GM04504 (cell line): ENCODE measurements at places on chromosomes 11 and 22.

DNA sequence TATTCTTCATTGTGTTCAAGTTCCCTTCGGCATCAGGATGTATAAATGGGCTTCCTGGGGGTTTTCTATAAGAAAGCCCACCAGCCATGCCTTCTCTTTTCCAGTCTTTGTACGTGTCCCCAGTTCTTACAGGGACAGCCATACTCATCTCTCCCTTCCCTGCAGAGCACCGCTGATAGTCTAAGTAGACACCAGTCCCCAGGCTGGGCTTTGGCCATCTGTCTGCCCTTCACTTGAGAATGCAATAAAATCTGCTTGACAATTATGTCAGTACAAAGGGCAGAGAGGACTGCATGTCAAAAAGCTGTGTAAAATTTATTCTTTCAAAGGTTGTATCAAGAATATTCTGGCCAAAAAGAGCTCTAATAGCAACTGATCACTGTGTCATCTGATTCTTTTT, 27.3 kb downstream of the NTM start:
- DNase-seq = no peak

DNA sequence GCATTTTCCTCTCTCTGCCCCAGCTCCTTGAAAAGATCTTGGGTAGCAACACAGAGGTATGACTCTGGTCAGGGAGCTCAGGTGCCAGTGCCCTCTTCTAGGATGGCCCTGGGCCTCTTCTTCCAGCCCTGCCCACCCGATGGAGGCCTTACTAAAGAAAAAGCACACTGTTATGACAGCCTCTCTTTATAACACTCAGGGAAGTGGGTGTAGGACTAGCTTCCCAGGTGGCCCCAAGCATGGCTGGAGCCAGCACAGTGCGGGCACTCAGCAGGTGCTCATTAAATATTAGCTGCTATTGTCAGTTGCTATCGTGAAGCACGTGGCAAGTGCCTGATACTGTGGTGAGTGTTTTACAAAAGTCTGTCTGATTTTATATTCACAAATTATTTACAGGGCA, 127.2 kb upstream of the B3GAT1 start:
- no peak for DNase-seq

DNA sequence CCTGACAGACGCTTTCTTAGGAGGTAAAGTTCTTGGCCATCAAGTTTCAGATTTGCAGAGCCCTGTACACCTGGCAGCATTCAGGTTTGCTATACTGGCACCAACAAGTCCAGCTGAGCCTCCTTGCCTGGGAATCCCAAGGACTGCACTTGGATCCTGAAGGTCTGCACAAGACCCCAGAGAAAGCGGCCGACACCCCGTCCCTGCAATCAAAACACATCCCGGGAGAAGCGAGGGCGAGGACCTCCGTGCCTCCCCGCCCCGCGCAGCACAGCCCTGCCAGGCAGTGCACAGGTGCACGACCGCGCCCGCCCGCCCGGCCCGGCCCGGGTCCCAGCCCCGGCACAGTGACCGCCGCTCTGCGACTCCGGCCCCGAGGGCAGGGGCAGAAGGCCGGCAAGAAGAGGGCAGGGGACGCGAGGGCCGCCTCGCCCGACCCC, 559 bp downstream of the MRTFA start:
- DNase-seq = no peak

DNA sequence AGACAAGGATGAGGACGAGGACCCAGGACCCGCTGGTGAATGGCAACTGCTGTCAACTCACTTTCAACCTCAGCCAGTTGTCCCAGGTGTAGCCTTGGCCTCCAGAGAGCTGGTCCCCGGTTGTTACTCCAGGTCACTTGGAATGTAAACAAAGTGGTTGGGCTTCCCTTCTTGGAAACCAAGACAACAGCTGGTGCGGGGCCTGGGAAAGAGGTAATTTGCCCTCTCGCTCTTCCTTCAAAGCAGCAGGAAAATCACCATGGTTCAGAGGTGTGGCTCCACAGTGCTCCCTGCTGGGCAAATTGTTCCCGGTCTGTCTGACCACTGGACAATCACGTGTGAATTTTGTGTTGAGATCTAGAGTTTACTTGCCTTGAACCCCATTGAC, 15.0 kb downstream of the SLC1A2 start:
- no peak for DNase-seq

- peak; percentile 51 for DNase-seq
Measured at GRCh38 chr11:103842795-103843194, 193.6 kb upstream of the DDI1 start.
